H7 (cell line): ENCODE measurements at places on chromosomes 3 and 15.

DNA sequence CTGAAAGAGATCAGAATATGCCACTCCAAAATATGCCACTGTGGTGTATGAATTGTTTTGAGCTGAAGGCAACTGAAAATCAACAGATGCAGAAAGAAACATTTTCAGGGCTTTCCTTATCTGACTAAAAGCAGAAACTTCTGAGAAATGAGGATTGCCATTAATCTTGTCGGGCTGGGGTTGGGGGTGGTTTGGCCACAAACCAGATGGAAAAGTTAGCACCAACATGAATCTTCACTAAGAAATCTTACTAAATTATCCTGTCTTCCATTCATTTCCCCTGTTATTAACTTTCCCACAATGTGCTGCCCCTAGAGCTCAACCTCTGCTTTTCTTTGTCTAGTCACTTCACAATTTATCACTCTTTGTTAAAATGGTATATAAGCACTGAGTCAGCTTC is 229.9 kb upstream of the GADL1 start:
- DNase-seq, result no peak

DNA sequence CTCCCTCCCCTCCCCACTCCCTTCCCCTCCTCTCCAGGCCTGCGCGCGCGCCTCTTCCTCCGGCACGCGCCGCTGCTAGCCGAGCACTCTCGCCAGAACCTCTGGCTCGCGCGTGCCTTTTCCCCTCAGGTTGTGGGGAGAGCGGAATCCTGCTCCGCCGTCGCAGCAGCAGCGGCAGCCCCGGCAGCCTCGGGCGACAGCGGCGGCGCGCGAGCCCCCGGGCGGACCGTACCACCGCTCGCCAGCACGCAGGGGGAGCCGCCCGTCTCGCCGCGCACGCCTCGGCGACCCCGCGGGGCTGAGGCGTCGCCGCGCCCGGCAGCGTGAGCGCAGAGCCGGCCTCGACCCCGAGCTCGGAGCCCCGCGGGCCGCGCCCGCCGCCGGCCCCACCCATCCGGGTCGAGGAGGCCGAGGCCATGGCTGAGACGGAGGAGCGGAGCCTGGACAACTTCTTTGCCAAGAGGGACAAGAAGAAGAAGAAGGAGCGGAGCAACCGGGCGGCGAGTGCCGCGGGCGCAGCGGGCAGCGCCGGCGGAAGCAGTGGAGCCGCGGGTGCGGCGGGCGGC is at the start of gene CDV3:
Gene CDV3, plus strand, starts transcription at position 58 of the 566 bp plus-strand sequence. Its CDS starts 359 bp downstream, at position 417.
- DNase-seq, result peak; percentile 79

- DNase-seq, result no peak
Measured at GRCh38 chr3:153596401-153596800, 434.4 kb downstream of the RAP2B start.

DNA sequence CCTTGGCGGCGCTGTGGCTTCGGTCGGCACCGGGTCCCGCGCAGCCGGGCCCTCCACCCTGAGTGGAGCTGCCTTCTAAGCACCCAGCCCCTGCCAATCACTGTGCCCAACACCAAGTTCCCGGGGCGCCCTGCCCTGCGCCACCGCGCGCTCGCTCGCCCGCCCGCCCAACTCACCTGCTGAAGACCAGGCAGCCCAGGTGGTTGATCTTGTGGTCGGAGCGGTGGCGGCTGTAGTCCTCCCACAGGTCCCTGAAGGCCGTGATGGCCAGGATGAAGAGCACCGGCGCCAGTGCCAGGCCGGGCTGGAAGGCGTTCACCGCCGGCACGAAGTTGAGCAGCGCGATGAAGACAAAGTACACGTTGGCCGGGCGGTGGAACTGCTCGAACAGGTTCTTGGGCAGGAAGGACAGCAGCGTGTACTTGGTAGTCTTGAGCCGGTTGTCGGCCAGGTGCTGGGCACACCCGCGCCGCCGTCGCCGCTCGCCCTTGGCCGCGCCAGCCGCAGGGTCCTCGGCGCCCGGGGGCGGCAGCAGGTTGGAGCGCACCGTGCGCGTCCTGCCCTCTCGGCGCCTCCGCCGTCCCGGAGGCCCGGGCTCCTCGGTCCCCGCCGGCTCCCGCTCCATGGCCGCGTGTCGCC is 536 bp downstream of the ATP10A start:
- peak; percentile 76 for DNase-seq

DNA sequence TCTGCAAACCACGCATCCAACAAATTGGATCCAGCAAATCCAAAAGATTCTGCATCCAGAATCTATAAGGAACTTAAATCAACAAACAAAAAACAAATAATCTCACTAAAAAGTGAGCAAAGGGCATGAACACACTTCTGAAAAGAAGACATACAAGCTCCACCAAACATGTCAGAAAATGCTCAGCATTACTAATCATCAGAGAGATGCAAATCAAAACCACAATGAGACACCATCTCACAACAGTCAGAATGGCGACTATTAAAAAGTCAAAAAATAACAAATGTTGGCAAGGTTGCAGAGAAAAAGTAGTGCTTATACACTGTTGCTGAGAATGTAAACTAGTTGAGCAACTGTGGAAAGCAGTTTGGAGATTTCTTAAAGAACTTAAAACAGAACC is 21.6 kb upstream of the SLC25A36 start:
- no peak for DNase-seq

DNA sequence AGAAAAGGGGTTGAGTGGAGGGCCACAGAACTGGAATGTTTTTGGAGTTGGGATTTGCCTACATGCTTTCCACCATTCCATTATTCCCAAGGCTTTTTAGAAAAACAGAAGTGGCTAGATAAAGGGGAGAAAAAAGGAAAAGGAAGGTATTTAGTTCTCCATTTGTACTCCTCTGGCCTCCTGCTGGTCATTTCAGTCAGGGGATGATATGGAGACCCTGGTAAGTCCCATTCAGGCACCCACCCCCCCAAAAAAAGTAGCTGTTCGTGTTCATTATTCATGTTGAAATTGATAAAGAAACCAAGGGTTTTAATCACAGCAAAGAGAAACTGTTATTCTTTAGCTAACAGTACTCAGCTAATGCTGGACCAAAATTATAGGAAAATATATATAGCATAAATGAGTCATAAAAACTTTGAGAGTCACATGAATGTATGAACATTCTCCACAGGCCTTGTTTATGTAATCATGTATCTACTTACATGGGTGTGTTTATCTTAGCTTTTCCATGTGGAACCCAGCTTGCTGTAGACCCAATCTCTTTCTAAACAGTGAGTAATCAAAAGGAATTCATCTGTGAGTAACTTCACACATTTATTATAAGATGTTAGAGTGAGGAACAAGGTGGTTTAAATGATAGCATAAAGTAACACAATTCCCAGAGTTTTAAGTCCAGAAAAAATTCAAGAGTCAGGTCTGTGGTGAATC is 167.2 kb downstream of the KCNMB2 start:
- DNase-seq, result no peak

- no peak for DNase-seq
Measured at GRCh38 chr15:77495838-77496596, 75.3 kb downstream of the HMG20A start.

DNA sequence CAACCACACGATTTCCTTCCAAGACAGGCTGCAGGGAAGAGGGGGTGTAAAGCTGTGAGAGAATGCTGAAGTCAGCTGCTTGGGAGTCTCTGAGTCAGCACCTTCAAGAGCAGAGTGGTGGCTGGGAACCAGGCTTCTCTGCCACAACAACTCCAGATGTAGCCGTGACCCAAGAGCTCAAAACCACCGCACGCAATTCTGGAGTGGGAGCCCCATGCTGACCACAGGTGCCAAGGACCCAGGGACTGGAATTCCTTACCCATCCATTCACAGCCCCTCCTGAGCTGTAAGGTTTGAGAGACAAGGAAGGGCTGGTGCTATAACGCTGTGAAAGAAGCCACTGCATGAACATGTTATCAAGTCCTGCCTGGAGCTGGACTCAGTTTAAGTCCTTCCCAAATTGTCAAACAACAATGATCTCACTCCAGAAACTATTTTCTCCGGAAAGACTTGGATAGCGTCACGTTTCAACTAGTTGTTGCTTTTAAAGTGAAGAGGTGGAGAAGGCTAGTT is 61.4 kb downstream of the UMPS start:
- DNase-seq, result no peak

DNA sequence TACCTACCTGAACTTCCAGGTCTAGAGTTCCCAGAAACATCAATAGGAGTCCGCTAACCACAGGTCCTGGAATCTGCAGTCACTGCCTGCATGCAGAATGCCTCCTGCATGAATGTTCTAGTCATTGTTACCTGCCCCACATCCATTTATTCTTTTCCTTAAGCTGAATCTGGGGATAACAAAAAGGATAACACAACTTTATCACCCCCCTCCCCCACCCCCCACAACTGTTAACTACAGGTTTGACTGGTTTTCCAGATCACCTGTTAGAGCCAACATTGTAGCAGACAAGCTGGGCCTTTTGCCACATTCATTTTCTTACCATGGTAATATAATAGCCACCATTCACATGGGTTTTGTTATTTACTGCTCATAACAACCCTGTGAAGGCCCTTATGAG is 4.6 kb upstream of the CTSH start:
- DNase-seq, result no peak

GRCh38 chr3:10370429-10370828 is 49.5 kb upstream of the SEC13 start:
- no peak for DNase-seq

DNA sequence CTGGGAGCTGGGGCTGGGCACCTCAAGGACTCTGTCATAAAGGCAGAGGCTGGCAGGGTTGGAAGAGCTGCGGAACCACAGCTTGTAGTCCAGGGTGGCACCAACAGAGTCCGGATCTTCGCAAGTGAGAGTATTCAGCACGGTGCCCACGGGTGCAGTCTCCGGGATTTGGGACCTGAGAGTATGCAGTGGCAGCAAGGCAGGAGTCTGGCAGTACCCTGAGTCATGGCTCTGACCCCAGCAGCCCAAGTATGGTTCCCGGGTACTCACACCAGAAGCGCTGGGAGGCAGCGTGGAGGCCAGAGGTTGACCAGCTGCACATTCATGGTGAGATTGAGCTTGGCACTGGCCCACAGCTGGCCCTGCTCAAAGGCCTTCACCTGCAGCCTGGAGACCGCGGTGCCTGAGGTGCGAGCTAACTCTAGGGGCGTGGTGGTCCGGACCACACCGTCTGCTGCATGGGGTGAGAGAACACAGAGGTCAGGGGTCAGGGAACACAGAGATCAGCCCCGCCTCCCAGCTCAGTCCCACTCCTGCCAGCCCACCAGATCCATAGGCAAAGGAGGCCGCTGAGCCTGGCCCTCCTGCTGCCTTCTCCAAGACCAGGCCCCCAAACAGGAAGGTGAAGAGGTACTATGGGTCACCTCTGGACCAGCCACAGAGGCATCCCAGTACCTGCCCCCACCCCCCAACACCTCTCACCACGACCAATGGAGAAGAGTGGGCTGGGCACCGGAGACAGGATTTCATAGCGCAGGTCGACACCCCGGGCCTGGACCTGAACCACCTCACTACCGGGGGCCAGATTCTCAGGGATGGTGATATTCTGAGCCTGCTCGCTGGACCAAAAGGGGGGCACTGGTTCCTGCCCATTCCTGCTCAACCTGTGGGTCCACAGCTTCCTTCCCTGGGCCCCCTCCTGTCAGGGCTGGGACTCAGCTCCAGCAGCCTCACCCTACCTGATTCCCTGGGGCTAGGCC is 4.5 kb downstream of the CDHR4 start:
- peak; percentile 42 for DNase-seq

DNA sequence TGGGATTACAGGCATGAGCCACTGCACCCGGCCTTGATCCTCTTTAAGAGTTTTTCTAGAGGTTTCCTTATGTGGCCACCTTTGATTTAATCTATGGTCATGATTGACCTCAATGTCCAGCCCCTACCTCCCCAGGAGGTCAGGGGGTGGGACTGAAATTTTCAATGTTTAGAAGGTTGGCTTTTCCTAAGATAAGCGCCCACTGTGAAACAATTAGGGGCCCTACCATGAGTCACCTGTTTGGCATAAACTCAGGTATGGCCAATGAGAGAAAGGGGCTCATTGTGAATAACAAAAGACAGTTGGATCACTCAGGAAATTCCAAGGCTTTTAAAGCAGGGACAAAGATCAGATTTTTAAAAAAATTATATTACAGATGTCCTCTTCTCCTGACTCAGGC is 51.1 kb downstream of the ZBTB11 start:
- no peak for DNase-seq

- DNase-seq, result peak; percentile 94
Measured at GRCh38 chr3:194344012-194344411, 7.1 kb downstream of the CPN2 start.

DNA sequence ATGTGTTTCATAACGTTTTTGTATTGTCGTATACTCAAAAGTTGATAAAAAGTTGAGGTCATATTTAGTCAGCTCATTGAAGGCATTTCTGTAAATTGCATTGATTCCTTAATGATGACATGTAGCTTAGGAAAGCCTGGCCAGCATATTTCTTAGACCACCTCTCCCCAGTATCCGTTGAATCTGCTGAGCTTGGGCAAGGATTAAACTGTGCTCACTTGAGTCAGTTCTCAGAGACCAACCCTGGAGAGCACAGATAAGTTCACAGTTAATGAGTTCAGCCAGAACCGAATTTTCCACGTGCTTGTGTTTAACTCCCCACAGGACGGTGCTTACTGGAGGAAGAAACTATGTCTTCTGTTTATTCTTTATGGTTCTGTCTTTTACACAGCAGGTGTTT is 132.7 kb downstream of the SLC25A26 start:
- no peak for DNase-seq

- no peak for DNase-seq
Measured at GRCh38 chr3:166526881-166527280, 689.7 kb upstream of the BCHE start.

GRCh38 chr3:195845483-195845882 is 33.8 kb upstream of the MUC4 start:
- no peak for DNase-seq

DNA sequence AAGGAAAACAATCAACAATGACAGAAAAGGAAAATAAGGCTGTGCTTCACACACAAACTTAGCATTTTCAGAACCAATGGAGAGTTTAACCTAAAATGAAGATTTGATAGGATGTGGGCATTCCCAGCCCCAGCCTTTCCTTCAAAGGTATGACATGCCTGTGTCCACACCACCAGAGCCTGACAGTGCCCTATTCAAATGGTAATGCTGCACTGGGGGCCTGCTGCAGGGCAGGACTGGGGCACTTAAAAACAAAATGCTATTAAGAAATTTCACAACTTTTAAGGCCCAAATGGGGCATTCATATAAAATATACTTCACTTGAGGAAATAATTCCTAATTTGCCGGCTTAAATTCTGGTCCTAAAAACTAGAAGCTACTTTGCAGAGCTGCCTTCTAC is 30.9 kb upstream of the TKT start:
- DNase-seq, result peak; percentile 56

- no peak for DNase-seq
Measured at GRCh38 chr3:1677576-1678156, 421.0 kb upstream of the CNTN4 start.
